ENCODE measurements at places on chromosomes 11 and 22.

DNA sequence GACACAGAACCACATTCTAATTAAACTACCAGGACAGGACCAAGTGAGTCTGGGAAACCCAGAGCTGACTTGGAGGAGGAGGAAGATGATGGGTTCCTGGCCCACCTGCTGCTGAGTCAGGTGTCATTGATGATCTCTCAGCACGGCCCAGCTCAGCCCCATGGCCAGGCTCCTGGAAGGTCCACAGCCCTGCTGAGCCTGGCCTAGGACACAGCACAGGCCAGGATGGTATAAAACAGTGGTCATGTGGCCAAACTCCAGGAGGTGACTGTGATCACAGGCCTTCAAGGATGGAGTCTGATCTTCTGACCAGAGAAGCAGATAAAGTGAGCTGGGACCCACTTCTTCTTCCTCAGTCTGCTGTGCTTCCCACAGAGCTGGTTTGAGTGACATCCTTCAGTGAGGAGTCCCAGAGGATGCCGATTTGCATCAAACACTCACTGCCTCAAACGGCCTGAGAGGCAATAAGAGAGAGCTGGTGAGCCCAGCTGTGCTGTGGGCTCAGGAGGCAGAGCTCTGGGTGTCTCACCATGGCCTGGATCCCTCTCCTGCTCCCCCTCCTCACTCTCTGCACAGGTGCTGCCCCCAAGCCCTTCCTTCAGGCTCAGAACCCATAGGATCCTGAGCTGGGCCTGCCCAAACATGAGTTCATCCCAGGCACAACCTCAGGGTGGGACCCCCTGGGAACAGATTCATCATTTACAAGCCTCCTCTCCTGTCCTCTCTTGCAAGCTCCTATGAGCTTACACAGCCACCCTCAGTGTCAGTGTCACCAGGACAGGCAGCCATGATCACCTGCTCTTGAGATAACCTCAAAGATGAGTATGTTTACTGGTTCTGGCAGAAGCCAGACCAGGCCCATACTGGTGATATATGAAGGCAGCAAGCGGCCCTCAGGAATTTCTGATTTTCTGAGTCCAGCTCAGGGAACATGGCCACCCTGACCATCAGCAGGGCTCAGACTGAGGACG lies 37.7 kb upstream of the IGLL5 start:
- DNase-seq, result no peak

- no peak for DNase-seq
These were observed 15.4 kb upstream of the MTNR1B start for GRCh38 chr11:92954003-92954402.

GRCh38 chr22:19846620-19847344 lies 7.9 kb downstream of the GNB1L start:
- DNase-seq, result no peak

GRCh38 chr11:10605941-10606381 lies 37.5 kb upstream of the LYVE1 start:
- no peak for DNase-seq

DNA sequence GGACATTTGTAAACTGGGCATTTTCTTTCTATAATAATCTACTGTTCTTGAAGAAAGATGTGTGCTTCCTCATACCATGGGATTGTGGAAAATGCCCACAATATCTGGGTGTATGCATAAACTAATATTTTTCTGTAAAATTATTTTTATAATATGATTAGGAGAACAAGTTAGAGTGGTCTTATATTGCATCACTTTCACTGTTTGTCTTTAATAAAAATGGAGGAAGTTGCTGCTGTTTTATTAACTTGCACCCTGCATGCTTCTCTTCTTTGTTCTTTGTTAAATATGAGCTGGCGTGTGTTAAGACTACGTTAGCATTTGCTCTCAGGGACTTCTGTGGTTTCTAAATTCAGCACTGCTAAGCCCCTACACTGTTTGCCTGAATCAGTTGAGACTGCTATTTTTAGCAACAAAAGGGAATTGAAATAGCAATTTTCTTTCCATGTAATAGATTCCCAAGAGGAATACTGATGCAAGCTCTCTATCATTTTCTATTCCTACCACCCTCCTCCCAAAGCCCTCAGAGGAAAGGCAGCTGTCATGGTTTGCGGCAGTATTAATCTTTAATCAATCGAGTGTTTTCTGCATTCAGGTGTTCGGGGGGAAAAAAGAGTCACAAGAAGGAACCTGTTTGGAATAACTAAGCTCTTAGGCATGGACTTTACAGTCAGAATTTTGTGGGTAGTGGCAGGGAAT lies 56.1 kb downstream of the HSD17B12 start:
- DNase-seq, result no peak

DNA sequence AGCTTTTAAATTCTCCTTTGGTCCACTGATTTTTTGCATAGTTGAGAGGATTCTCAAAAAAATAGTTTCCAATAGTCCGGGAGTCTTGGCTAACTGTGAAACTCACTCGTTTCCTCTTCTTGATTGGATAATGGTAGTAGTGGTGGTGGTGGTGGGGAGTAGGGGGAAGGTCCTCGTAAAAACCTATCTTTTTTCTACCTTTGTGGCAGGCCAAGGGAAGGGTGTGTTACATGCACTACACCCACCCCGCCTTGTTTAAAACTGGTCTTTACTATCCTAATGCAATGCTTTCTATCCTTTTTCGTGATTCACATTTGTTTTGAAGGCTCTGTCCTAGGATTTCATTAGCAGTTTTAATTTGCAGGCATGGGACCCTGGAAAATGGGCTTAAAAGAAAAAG lies 4.8 kb downstream of the TEAD1 start:
- DNase-seq, result no peak

- no peak for DNase-seq
These were observed 2.4 kb upstream of the TTC36 start for GRCh38 chr11:118524757-118525470.

DNA sequence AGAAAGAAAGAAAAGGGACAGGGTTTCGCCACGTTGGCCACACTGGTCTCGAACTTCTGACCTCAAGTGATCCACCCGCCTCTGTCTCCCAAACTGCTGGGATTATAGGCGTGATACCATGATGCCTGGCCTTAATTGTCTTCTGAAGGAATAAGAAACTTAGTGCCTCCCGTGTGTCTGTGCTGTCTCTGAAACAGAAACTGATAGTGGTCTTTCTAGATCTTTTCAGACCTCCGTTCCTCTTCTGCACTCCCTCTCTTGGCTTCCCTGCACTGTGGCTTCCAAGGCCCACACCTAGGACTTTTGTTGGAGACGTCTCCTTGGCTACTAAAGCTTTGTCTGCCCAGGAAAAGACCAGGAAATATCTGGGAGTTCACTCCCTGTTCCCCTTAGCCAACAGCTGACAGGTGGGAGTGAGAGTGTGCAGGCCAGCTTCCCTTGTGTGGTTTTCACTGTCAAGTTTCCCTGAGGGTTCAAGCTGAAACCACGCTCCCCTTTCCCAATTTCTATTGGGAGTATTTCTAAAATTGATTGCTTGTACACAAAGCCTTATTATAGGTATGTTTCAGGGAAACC lies 10.1 kb upstream of the HTR3B start:
- no peak for DNase-seq

GRCh38 chr11:78830277-78830819 lies 255.7 kb upstream of the NARS2 start:
- no peak for DNase-seq

DNA sequence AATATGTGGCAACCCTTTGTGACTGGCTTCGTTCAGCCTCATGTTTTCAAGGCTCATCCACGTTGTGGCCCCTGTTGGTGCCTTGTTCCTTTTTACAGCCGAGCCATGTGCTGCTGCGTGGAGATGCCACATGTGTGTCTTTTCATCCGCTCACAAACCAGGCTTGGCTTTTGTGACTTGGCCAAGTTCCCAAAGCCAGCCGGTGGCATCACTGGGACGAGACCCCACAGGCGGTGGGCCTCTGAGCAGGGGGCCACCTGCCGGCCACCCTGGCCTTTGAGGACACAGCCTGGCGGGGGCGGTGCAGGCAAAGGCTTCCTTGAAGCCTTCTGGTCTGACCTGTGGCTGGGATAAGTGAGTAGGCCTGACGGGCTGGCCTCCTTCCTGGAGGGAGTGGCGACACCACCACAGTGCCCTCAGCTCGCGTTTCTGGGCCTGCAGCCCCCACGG lies 10.5 kb downstream of the GRK2 start:
- DNase-seq, result no peak

DNA sequence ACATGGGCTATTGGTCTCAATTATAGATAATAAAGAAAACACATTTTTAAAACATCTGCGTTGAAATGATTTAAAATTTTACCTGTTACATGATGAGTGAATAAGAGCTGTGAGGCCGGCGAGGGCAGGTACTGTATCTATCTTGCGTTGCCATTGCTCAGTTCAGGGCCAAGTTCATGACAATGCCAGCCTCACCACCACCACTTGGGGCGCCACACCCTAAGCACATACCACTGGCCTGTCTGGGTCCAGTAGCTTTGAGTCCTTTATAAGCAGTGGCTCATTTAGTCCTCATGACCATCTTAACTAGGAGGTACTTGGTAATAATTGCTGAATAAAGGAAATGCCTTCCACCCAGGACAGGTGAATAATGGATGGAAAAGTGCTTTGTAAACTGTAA lies 14.5 kb upstream of the MB start:
- no peak for DNase-seq

DNA sequence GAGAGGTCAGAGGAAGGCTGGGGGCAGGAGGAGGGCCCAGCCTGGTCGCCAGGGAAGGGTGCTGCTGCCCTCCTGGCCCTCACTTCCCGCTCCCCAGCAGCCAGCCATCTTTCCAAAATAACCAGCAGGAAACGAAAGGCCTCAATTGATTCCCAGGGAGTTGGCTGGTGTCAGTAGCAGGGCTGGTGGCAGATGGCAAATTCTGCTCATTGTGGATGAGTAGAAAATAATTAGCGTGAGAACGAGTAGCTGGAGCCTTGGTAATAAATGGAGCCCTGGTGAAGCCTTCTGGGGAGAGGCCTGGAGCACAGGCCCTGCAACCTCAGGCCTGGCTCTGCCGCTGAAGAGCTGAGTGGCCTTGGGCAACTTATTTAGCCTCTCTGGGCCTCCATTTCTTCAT lies 31.3 kb downstream of the DAGLA start:
- DNase-seq, result no peak

- no peak for DNase-seq
These were observed 24.6 kb downstream of the PPIL2 start for GRCh38 chr22:21690401-21690801.

- DNase-seq, result no peak
These were observed 10.9 kb downstream of the HEPHL1 start for GRCh38 chr11:94032066-94032465.

- no peak for DNase-seq
These were observed 1276.1 kb downstream of the LRRC4C start for GRCh38 chr11:40183073-40184064.

DNA sequence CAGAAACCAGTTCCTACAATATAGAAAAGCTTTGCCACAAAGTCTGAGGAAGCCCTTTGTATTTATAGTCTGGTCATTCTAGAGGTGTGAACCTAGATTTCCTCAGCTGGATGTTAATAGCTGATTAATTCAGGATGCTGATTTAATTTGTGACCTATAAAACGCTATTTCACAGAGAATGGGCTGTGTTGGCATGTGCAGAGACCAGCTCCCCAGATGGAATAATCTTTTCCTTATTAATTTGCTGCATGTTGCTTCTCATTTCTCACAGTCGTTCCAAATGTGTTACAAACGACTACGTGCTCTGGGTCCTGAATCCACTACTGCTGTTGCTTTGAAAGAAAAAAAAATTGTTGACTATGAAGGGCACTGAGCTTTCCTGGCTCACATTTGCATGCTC lies 49.3 kb downstream of the BDNF start:
- no peak for DNase-seq

DNA sequence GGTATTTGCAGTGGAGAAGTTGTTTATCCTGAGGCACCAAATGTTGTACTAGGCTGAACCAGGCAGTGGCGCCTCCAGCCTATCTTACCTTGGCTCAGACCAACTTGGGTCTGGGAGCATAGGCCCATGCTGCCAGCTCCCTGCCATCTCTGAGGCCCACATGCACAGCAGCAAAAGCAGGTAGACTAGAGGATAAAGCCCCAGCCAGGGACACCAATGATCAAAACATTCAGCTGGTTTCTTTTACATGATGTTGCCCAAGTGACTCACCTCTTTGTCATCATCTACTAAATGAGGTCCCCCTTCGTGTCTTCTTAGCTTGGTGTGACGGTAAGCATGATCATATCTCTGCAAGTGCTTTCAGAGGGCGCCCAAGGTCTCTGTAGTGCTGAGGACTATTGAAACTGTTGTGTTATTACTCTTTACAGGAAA lies 112.1 kb upstream of the DRD2 start:
- no peak for DNase-seq

GRCh38 chr11:129943036-129943435 lies 47.7 kb upstream of the NFRKB start:
- DNase-seq, result no peak

DNA sequence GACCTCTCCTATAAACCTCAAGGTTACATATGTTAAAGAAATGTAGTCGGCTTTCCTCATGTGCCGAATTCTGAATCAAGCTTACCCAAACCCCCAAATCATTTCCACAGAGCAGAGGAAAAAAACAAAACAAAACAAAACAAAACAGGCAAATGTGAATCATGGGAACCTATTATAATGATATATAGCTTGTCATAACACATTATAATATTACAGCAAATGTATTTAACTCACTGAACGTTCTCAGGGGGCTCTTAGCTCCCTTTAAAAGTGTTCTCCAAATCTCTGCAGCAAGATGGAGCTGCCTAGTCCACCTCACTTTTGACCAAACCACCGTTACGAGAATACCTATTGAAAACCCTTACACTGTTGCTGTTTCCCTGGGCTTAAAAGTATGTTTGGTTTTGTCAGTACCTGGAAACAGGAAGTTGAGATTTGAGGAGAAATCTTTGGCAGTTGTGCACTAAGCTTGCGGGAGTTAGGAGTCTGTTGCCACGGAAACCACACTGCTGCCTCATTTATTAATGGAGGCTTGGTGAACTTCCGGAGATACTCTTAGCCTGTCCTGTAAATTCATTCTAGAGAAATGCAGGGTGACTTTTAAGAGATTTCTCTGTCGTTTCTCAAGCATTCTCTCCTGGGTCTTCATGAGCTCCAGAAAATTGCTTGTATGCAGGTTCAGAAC lies 167.0 kb upstream of the RASSF10 start:
- no peak for DNase-seq

GRCh38 chr22:30396871-30397655 lies at the start of gene SEC14L2:
TSS of gene SEC14L2 (plus strand) at chr22:30397018. CDS start at chr22:30397117, 99 bp downstream.
- DNase-seq, result peak; percentile 51

- no peak for DNase-seq
These were observed 27.2 kb downstream of the ABTB2 start for GRCh38 chr11:34330653-34331052.

DNA sequence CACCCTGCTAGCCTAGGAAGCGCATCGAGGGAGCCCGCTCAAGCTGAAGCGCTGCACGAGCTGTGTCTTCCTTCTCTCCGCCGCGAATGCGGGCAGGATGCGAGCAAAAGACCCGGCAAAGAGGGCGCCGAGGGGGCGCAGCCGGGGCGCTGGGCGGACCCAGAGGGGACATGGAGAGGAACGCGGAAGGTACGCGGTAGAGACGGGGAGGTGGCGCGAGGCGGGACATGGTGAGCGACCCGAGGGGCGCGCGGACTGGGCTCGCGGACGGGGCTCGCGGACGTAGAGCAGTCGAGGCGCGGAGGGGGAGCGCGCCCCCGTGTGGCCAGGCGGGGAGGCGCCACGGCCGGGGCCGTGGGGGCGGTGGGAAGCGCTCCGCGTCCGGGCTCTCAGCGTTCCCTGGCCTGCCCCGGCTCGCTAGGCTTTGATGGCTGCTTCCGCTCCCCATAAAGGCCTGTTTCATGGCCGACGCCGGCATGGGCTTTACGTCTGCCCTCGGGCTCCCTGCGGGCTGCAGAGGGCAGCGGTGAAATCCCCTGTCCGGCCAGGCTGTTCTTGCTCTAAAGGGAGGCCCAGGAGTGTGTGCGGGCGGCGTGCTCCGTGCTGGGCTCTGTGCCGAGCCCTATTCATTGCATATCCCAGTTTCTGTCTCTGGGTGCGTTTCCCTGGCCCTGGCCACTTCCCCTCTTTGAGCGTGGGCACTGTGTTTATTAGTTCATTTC lies 31.2 kb upstream of the TRIM29 start:
- DNase-seq, result peak; percentile 21

Measured in T-helper 9 cell (primary cell).